Suppressor macrophage (primary cell): ENCODE measurements at places on chromosomes 7 and 10.
A peak's percentile ranks its signal among the peaks of the same experiment; 100 is the strongest.

DNA sequence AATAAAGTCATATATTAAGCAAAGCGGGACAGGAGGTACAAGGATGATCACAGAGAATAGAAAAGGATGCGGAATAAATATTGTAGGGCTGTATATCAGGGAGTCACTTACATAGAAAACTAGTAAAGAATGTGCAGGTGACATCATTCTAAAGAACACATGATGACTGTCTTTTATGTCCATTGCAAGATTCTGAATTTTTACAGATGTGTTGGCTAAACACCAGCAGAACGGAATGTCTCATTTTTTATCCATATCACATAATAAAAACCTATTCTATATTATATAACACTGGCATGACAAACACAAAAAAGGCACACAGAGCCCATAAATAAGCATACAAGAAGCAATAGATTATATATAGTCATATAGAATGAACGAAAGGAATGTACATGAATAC, 319.2 kb upstream of the PLXDC2 start:
- no peak for DNase-seq

- peak; percentile 13 for DNase-seq
Measured at GRCh38 chr10:129888784-129889616, 75.1 kb downstream of the EBF3 start.

GRCh38 chr10:22629852-22630233, 84.5 kb downstream of the PIP4K2A start:
- DNase-seq: no peak

- DNase-seq: no peak
Measured at GRCh38 chr10:93820434-93820833, 62.7 kb downstream of the LGI1 start.

- no peak for DNase-seq
Measured at GRCh38 chr7:21408481-21408820, 19.4 kb upstream of the SP4 start.

DNA sequence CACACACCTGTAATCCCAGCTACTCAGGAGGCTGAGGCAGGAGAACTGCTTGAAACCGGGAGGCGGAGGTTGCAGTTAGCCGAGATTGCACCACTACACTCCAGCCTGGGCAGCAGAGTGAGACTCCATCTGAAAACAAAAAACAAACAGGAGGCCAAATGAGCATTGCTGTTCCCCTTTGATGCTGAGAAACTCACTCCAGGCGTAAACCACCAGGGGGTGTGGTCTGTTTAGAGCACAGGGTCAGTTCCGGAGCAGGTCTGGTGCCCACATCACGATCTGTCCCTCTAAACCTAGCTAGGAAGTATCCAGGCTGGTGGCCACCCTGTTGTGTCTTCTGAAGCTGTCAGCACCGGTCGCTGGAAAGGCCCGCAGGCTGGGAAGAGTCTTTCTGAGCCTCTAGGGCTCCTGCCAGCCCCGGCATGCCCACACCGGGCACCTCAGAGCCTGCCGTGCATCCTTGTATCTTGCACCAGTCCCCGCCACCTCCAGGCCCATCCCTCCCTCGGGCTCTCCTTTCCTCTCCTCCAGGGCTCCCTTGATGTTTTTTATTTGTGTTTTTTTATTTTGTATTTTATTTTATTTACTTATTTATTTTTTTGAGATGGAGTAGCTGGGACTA, 66.3 kb upstream of the SH2B2 start:
- DNase-seq: no peak

DNA sequence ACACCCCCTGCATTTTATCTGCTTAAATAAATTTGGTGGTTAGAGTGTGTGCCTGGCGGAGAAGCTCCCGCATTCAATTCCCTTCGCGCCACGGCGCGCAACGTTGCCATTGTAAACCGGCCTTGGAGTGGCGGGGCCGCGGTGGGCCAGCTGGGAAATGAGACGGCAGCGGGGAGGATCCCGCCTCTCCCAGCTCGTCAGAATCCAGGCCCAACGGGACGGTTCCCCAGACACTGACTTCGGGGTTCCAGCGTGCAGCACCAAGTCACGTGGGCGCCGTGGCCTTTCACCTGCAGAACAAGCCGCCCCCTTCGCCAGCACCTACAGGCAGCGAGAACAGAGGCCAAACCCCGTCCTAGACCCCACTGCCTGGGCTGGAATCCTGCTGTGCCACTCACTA, 103.4 kb downstream of the GRID1 start:
- no peak for DNase-seq

DNA sequence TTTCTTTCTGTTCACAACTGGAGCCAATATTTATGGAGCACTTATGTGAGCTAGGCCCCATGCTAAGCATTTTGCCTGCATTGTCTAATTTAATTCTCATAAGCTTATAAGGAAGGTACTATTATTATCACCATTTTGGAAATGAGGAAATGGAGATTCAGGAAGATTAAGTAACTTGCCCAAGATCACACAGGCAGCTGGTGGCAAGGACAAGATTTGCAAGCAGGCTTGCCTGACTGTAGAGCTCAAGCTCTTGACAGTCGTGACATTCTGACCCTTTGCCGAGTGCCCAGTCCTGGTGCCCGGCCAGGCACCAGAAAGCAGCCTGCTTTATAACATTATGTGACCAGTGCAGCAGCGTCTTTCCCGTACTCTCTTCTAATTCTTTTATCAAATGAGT, 38.2 kb downstream of the WNT2 start:
- DNase-seq: no peak

DNA sequence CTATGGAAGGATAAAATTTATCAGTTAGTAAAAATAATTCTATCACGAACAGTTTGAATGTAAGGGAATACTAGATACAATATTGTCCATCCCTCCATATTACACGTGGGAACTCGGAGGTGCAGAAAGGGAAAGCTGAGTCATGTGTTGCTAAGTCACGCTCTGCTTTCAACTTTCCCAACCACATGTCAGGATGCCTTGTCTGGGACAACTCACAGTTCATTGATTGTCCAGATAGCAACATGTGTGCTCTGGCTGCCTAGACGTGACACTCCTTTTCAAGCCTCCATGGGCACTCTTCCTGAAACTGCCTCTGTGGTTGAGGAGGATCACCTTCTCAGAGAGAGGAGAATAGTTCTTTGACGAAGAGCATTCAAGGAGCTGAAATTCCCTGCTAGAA, 808.1 kb downstream of the GRID1 start:
- no peak for DNase-seq

- no peak for DNase-seq
Measured at GRCh38 chr10:52276986-52277385, 37.1 kb upstream of the DKK1 start.

GRCh38 chr10:69657430-69657829, 27.4 kb downstream of the FAM241B start:
- no peak for DNase-seq

- no peak for DNase-seq
Measured at GRCh38 chr10:17652585-17652984, 8.6 kb downstream of the STAM start.

DNA sequence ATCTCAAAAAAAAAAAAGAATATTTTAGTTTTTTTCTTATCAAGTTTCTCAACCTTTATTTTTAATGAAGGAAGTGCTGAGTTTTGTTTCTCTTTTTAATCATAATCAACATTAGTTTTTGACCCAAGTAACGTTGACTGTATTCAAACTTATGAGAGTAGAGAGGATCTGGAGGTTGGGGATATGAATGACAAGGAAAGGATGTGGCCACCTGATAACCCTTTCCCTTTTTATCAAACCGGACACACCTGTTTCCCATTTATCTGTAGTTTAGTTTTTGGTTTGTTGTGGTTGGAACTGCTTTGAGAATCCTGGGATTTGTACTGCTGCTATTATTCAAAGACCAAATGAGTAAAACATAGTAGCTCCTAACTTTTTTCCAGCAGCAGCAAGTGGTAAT, 38.6 kb downstream of the HACD1 start:
- DNase-seq: no peak

GRCh38 chr7:91285696-91286355, 21.6 kb downstream of the FZD1 start:
- DNase-seq: peak; percentile 74

DNA sequence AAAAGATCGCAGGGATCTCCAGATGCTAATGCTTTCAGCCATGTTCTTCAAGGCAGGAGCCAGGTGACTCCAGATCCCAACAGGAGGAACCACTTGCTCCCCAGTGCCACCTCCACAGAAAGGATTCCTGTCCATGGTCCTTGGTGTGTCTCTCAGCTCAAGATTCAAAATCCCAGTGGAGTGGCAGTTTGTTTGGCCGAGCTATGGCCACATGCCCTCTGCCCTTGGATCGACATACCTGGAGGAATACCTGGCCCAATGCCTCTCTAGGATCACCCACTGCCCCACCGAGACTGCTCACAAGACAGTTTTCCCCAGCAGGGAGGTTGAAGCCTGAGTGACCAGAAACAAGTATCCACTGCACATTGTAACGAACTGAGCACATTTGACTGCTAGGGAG, 3.9 kb upstream of the GPRIN2 start:
- DNase-seq: no peak

- DNase-seq: no peak
Measured at GRCh38 chr7:69624435-69625230, 26.4 kb downstream of the AUTS2 start.

GRCh38 chr7:134899729-134900128, 86.6 kb upstream of the AGBL3 start:
- DNase-seq: no peak

- DNase-seq: no peak
Measured at GRCh38 chr7:135200821-135201331, 10.4 kb downstream of the WDR91 start.

- no peak for DNase-seq
Measured at GRCh38 chr10:125369382-125370326, 209.3 kb upstream of the CTBP2 start.

DNA sequence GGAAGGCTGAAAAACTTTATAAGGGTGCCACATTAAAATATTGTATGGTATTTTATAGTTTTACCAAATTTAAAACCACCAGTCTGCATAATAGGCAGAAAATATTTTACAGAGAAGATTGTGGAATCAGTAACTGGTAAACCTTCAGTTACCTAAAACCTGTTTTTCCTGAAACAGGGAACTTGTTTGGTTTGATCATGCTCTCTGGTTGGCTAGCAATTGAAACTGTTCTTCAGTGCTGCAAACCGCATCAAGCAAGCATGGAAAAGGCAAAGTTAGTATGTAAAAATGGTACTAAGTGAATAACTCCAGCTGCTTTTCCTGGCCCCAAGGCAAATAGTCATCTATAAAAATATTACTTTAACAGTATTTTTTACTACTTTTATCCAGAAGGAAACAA, 316.9 kb upstream of the LRRN3 start:
- no peak for DNase-seq

- no peak for DNase-seq
Measured at GRCh38 chr7:45918556-45918955, 2.5 kb downstream of the IGFBP3 start.

DNA sequence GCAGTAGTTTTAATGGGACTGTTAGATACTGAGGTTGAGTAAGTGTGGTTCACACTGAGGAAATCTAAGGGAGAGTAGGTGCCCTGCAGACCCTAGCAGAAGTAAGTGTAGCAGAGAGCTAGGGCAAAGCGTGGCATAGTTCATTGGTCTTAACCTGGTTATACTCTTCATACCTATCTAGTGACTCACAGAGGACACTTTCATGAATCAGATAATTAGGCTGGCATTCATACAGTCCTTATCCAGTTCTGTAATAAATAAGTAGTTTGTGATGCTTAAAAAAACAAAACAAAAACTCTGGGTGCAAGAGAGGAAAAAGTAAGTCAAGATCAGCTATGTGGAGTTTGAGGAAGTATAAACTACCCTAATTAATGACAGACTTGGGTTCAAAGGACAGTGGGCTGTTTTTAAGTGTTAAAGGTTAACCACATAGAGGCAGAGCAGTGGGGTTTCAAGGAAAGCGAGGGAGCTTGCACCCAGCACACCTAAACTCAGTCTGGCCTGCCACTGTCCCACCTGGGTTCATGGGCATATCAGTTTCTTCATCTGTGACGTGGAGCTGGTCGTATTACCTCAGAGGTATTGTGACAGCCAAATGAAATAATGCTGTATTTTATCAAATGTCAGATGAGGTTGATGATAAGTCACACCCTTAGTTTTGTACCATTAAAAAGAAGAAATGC, 27.1 kb downstream of the LMTK2 start:
- peak; percentile 11 for DNase-seq

GRCh38 chr7:16411391-16411790, 9.9 kb downstream of the CRPPA start:
- no peak for DNase-seq

- DNase-seq: peak; percentile 28
Measured at GRCh38 chr10:104336821-104337467, 1.3 kb downstream of the ITPRIP start.

GRCh38 chr10:125157505-125157904, 2.9 kb downstream of the CTBP2 start:
- no peak for DNase-seq

- DNase-seq: no peak
Measured at GRCh38 chr7:44451123-44451522, 39.3 kb downstream of the NUDCD3 start.

DNA sequence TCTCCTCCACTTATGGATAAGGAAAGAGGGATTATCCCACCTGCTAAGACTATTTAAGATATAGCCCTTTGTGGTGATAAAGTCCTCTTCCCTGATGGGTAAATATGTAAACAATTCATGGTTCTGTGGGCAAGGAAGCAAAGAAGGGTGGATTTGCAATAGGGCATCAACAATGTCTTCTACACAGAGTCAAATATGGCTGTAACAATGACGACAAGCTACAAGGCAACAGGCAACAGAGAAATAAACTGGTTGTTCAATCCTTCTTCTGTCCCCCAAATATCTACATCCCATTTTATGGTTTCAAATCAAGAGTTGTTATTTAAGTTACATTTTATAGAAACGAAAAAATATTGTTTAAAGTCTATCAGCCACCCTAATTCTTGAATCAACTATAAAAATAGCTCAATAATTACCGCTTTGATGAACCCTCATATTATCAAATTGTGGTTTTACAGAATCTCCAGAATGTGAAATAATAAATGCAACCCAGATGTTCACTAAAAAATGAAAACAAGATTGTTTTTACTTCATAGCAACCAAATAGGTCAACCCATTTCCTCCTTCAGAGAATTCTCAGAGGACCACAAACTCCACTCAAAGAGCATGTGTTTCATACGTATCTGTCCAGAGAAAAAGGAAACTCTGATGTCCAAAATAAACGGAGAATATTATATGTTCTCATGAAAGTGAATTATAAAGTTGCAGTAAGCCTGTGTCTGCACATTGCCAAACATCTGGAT, 13.8 kb downstream of the CYTH3 start:
- peak; percentile 39 for DNase-seq

DNA sequence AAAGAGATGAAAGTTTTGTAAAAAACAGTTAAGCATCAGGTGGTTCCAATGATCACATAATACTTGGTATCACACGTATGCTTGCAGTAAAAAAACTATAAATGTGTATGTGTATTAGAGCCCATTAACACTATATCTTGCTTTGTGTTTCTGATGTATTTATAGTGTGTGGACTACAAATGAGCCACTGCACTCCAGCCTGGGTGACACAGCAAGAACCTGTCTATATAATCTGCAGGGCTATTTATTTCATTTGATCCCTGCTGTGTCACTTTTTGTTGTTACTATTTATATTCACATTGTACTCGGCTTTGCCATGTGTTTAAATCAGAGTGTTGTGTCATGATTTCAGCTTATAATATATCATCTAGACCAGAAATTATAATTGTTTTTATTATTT, 487.8 kb upstream of the TEX47 start:
- DNase-seq: no peak
